ENCODE measurements at places on chromosomes 7 and 10.

- no peak for DNase-seq
Measured at GRCh38 chr10:105973360-105973759, 1191.1 kb downstream of the SORCS1 start.

- DNase-seq, result no peak
Measured at GRCh38 chr10:13686331-13686752, 99.6 kb downstream of the PRPF18 start.

DNA sequence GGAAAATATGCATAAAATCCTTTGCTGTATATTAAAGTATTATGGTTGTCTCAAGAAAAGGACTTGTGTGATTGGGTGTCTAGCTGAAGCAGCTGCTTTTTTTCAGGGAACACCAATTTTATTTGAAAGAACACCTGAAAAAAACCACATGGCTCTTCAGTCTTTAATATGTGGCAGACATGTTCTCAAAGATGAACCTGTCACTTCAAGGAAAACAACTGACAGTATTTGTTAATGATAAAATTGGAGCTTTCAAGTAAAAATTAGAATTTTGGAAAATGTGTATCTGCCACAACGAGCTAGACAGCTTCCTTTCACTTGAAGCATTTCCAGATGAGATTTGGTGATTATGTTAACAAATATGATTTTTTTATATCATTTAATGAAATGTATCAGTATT is 59.3 kb downstream of the INHBA start:
- no peak for DNase-seq

GRCh38 chr10:85888004-85888403 is 478.6 kb downstream of the GRID1 start:
- no peak for DNase-seq

GRCh38 chr10:121696854-121697253 is 98.6 kb upstream of the FGFR2 start:
- DNase-seq, result no peak

GRCh38 chr7:24669971-24670591 is 87.2 kb downstream of the GSDME start:
- DNase-seq, result no peak

GRCh38 chr7:123498601-123499000 is 35.8 kb downstream of the IQUB start:
- no peak for DNase-seq
